ENCODE measurements at places on chromosomes 6 and 20.

GRCh38 chr6:146337376-146337775 lies 206.3 kb upstream of the RAB32 start:
- DNase-seq, result no peak

GRCh38 chr6:129889580-129889979 lies 28.5 kb upstream of the TMEM244 start:
- DNase-seq, result no peak

DNA sequence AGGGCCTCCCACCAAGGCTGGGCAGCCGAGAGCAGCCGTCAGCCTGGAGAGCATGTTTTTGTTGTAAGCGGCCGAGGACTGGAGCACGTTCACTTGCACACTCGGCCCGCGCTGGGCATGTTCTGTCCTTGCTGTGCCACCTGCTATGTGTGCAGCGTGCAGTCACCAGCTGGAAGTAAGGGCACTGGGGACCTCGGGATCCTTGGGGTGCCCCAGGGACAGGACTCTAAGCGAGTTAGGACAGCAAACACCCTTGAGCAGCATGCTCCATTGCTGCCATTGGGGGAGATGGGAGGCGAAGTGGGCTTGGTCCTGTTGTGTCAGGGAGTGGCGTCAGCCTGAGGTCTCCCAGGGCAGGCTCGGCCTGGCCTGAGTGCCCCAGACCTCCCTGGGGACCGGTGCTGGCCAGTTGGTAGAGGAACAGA lies 18.6 kb downstream of the DYNLT1 start:
- no peak for DNase-seq

- peak; percentile 8 for DNase-seq
These were observed 161.5 kb upstream of the POU3F2 start for GRCh38 chr6:98672681-98673475.

GRCh38 chr6:11271228-11272020 lies 39.0 kb upstream of the NEDD9 start:
- DNase-seq, result no peak

DNA sequence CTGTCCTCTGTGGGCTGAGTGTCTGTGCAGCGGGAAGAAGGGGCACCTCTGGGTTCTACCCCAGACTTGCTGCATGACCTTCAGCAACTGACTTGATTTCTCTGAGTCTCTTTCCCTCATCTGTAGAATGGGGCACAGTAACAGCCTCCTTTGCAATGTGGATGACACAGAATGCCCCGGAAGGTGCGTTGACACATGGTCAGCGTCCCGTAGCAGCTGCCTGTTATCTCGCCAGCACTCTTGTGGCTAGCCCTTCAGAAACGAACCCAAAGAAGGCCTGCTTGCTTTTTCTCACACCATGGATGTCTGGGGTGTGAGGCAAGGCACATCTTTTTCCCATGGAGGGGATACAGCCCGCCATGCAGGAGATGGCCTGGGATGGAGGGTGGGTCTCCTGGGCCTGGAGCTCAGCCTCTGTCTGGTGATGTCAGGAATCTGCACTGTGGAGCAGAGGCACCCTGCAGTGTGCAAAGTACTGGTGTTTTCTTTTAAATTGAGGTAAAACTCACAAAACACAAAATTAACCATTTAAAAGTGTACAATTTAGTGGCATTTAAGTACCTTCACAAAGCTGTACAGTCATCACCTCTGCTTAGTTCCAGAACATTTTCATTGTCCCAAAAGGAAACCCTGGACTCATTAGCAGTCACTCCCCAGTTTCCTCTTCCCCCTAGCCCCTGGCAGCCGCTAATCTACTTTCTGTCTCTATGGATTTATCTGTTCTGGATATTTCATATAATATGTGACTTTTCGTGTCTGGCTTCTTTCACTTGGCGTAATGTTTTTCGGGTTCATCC lies 59.8 kb upstream of the FAM83D start:
- no peak for DNase-seq

DNA sequence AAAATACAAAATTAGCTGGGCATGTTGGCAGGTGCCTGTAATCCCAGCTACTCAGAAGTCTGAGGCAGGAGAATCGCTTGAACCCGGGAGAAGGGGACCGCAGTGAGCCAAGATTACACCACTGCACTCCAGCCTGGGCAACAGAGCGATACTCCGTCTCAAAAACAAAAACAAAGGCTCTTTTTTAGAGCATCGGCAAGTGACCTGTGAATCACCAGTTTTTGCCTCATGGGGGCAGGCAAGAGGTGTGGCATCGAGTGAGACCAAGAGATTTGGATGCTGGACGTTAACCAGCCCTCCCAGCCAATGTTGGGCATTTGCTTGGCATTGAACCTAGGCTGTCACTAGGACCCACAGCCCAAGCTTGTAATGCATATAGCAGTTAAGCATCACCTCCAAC lies 14.6 kb upstream of the CDK5RAP1 start:
- DNase-seq, result peak; percentile 57

DNA sequence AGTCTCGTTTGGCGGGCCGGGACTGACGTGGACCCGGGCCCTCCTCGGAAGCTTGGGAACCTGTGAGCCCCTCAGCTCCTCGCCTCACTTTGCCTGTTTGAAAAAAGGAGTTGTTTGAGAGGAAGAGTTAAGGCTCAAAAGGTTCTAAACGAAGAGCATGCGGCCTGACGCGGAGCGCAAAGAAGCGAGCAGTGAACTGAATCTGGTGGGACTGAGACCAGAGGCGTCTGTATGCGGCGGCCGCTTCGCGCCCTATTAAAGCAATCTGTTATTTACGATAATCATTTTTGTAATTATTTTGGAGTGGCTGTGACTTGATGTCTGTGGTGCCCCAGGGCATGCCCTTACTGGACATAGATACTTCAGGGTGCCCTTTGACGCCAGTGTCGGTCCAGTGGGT lies 3.3 kb upstream of the TFAP2C start:
- DNase-seq, result peak; percentile 49

All from HAP-1 (cell line).